Activated CD4-positive, alpha-beta T cell treated with anti-CD3 and anti-CD28 coated beads for 24 hours (primary cell): ENCODE measurements at places on chromosomes 6 and 20.
A peak's percentile ranks its signal among the peaks of the same experiment; 100 is the strongest.

- DNase-seq, result no peak
Measured at GRCh38 chr6:44680202-44680720, 292.8 kb downstream of the CDC5L start.

- DNase-seq, result no peak
Measured at GRCh38 chr6:38968702-38969149, 79.9 kb upstream of the GLP1R start.

- DNase-seq, result no peak
Measured at GRCh38 chr6:50214937-50215336, 165.2 kb upstream of the DEFB112 start.

DNA sequence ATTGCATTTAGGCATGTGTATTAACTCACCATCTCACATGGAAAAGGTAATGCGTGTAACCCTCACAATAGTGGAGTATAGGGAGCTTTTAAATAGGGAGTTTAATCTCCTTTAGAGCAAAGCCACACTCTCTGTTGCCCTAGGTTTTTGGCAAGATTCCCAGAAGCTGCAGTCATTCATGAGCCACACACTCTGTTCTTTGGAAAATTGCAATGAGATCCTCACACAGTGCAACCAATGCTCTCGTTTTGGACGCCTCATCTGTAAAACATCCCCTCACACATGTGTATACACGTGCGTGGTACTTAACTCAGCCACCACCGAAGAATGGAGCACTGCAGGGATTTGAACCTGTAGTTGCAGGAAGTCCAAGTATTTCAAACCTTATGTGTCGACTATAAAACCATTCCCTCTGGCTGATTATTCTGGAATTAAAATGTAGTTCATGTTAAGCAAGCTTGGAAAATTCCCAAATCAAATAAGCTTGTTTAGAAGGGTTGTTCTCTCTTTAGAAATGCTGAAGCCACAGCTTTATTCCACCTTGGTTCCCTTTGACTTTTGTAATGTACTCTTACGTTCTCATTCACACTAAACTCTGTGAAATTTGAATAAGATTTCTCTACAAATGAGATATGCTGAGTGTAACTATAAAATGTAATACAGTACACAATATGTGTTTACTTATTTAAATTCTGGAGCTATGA lies 489.8 kb upstream of the MANEA start:
- DNase-seq, result no peak

DNA sequence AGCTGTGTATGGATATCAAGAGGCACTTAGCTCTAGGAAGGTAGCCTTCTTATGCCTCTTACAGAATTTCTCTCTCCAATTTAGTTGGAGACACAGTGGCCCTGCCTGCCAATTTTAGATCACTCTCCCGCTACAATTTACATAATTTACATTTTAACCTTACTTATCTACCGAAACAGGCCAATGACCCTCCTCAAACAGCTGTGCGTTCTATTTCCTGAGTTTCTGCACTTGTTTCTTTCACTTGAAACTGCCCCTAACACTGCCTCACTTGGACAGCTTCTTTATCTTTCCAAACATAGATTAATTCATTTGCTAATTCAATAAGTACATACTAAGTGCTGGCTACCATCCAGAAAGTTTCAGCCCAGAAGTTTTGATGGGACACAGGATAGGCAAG lies 52.9 kb upstream of the HDDC2 start:
- no peak for DNase-seq

DNA sequence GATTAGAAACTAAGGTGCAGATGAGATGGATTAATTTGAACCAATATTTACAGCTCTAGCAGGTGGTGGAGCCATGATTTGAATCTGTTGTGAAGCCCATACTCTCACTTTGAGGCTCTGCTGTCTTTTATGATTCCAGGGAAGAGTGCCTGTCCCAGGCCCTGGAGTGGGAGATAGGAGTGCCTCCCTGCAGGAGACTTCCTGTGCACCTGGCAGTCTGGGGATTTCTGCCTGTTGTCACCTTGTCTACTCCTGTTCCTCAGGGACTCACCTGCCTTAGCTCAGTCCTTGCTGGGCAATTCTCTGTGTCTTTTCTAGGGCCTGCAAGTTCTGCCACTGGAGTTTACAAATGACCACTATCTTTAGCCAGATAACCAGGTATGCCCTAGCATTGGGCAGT lies 46.3 kb downstream of the SCAND1 start:
- DNase-seq, result no peak

- no peak for DNase-seq
Measured at GRCh38 chr6:107369493-107369892, 89.9 kb downstream of the PDSS2 start.

- no peak for DNase-seq
Measured at GRCh38 chr6:150661216-150662007, 61.7 kb downstream of the PLEKHG1 start.

DNA sequence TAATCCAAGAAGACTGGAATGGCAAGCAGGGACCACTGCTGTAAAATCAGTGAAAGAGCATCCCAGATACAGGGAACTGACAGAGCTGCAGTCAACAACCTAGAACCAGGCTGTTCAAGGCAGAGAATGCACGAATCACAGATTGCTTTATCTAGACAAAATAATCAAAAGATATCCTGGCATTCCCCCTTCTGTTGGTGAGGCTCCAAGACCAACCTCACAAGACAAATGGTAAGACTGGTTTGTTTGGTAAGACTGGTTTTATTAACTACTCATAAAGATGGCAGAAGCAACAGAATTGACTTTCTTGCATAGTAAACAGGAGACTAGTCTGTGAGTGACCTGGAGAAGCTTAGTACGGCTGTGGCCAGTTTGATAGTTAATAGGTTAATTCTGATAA lies 88.8 kb upstream of the AHI1 start:
- DNase-seq, result no peak

DNA sequence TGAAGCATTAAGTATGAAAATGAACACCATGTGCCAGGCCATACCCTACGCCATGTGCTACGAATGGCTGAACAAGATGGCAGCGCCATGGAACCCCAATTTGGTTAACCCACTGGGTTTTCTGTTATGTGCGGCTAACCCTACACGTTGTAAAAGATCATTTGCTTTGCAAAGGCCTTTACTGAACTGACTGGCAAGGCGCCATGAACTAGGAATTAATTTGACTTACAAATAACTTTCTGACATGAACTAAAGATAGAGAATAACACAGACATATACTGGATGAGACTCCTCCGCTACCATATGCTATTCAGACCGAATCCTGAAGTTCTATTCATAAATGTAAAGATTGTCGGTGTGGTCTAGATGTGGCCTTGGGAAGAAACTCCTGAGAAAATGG lies 3.9 kb downstream of the CNKSR3 start:
- no peak for DNase-seq

DNA sequence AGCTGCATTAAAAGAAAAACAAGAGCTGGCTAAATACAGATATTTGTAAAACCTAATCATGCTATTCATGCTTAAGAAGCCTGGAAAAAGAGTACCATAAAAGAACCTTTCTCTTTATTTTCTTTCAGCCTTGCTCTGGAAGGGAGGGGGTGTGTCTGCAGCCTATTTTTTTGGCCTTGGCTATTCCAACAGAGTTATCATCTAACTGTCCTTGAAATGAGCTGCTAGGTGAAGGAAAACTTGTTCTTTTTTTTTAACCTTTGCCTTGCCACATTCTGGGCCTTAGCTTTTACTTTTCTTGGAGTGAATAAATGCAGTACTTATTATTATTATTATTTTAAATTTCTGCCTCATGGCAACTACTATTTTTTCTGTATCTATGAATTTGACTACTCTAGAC lies 224.9 kb upstream of the SYNCRIP start:
- no peak for DNase-seq

- no peak for DNase-seq
Measured at GRCh38 chr6:22432060-22432459, 135.2 kb upstream of the PRL start.

- DNase-seq, result no peak
Measured at GRCh38 chr6:109458774-109459531, 3.4 kb upstream of the MICAL1 start.

GRCh38 chr20:37928996-37929682 lies 26.2 kb downstream of the VSTM2L start:
- no peak for DNase-seq

DNA sequence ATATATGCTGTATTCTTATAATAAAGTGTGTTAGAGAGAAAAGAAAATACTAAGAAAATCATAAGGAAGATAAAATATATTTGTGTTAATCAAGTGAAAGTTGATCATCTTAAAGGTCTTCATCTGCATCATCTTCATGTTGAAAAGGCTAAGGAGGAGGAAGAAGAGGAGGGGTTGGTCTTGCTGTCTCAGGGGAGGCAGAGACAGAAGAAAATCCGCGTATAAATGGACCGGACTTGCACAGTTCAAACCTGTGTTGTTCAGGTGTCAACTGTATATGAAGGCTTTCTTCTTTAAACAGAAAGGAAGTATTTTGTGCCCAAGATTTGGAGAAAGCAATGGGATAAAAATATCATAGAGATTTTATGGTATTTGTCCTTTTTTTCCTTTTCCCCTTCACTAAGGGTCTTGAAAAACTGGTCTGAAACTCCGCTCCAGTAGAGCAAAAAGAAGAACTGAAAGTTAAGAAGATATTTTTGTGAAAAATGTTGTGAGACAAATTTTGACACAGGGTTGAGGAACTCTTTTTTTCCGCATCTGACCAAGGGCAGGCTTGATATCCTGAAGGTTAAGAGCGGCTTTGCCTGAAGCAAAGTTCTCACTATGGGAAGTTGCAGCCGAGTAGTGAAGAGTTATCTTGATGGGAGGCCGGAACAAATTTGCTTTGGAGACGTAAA lies 350.7 kb downstream of the LAMA2 start:
- DNase-seq, result no peak

- DNase-seq, result no peak
Measured at GRCh38 chr6:122653094-122653493, 42.9 kb downstream of the PKIB start.

DNA sequence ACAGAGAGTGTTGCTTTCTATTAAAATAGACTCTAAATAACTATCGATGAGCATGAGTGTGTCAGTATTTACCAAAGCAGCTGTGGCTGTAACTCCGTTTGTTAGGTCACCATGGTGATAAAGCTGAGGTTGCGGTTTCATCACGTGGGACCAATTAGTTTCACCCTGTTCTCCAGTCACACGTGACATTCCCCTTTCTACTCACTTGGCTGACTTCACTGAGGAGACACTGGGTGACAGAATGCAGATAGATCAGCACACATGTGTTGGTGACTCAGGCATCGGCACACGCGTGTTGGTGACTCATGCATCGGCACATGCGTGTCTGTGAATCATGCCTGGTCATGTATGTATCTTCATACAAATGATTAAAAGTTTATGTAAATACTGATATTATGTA lies 285.4 kb downstream of the THBS2 start:
- DNase-seq, result no peak

GRCh38 chr20:45934046-45934585 lies 367 bp upstream of the PCIF1 start:
- peak; percentile 36 for DNase-seq

- no peak for DNase-seq
Measured at GRCh38 chr6:11500008-11500407, 37.5 kb upstream of the TMEM170B start.

- DNase-seq, result no peak
Measured at GRCh38 chr6:13427316-13427715, 60.1 kb downstream of the GFOD1 start.

- no peak for DNase-seq
Measured at GRCh38 chr6:53573299-53573698, 28.4 kb upstream of the GCLC start.

DNA sequence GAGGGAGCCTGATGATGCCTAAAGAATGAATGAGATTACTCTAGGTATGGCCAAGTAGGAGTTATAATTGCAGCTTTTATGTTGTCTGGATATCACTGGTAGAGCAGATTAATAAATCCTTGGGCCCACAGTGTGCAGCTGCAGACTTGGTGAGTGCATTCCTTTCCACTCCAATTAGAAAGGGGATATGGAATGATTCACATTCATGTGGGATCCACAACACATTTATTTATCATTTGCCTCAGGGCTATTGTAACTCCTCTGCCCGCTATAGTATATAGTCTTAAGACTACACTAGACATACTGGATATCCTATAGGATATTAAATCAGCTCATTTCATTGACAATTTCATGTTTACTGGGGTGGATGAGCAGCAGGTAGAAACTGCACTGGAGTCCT lies 11.6 kb upstream of the HLA-G start:
- no peak for DNase-seq

GRCh38 chr6:31897612-31898382 lies at the start of gene EHMT2:
Gene EHMT2, minus strand, starts transcription at chr6:31897698. Its CDS starts 21 bp downstream, at chr6:31897677.
- DNase-seq, result peak; percentile 79

- DNase-seq, result no peak
Measured at GRCh38 chr6:153125032-153125431, 6.0 kb downstream of the RGS17 start.

GRCh38 chr20:51206032-51206662 lies 183.2 kb upstream of the KCNG1 start:
- DNase-seq, result no peak

DNA sequence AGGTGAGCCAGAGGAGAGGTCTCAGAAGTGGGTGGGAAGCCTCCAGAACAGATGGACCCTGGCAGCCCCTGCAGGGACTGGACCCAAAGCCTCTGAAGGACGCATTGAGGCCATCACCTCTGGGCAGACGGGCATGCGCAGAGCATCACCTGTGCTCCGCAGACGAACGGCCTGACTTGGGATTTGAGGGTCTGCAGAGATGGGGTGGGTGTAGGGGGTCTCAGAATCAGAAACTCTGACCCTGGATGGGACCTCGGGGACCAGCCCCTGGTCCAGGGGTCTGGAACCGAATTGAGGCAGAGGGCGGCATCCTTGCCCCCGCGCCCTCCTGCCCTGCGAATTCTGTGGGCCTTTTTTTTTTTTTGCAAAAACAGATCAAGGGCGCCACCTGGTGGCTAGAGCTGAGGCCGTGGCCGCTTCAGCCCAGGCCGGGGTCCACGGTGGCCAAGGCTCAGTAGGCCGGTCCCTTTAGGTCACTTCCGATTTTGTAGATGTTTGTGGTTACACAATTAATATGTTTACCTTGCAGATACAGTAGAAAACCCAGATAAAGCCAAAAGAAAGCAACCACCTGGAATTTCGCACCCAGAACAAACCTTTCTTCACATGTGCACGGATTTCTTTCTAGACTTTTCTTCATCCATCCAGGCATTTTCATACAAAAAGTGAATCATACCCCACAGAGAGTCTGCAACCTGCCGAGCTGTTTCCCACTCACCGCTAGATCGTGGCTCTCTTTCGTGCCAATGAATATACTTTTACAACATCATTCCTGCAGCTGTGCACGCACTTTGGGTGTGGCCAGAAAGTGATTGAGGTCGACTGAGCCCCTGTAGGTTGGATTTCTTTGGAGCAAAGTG lies 25.9 kb downstream of the ZBP1 start:
- peak; percentile 38 for DNase-seq

DNA sequence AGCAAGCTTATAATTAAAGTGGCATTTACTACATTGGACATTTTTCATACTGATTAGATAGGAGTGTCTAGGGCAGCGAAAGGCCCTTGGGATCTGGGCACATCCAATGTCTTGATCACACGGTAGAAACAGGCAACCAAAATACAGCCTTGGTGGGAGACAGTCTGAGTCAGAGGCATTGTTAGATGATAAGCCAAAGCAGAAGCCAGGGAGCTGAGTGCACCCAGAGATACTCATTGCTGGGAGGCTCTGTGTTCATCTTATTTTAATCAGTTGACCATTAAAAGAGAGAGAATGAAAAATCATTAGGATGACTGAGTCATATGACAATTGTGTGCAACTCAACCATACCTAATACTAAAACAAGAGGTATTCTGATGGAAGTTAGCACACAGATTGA lies 109.5 kb downstream of the LCA5 start:
- DNase-seq, result no peak

GRCh38 chr6:45376310-45377042 lies 1.3 kb downstream of the SUPT3H start:
- no peak for DNase-seq
